ENCODE measurements at places on chromosomes 5 and 9.

- no peak for DNase-seq
Measured at GRCh38 chr5:15021266-15022046, 149.9 kb upstream of the ANKH start.

DNA sequence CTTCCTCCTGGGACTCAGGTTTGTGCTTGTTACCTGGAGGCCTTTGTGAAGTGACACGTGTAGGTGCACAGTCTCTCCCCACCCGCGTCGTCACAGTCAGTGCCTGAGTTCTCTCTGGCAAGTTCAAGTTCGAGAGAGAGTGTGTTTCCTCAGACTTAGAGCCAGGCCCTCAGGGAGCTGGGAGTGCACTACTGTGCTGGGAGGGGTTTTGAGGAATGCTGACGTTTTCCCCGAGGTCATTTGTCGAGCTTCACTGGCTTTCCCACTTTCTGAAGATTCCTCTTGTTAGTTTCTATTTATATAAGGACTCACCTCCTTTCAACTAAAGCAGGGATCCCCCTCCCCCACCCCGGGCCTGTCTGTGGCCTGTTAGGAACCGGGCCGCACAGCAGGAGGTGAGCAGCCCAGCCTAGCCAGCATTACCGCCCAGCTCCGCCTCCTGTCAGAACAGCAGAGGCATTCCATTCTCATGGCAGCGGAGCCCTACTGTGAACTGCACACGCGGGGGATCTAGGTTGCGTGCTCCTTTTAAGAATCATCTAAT lies 209.2 kb downstream of the DIRAS2 start:
- DNase-seq: no peak

DNA sequence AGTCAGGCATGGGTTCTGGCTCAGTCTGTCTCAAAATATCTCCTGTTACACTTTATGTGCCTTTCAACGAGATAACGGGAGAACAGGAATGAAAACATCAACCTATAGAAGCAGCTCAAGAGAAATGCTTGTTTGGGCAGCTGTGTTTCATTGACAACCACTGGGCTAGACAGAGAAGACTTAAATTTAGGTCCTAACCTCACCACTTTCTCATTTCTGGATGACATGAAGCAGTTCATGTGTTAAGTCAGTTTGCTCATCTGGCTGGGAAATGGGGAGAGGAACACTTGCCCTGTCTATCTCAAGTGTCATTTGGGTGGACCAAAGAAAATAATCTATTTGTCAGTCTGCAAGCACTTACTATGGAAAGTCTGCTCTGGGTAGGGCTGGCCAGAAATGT lies 66.7 kb upstream of the PCA3 start:
- DNase-seq: no peak

- DNase-seq: no peak
Measured at GRCh38 chr9:97556721-97557605, 55.5 kb downstream of the TMOD1 start.

- DNase-seq: no peak
Measured at GRCh38 chr5:32794086-32794485, 83.0 kb downstream of the NPR3 start.

DNA sequence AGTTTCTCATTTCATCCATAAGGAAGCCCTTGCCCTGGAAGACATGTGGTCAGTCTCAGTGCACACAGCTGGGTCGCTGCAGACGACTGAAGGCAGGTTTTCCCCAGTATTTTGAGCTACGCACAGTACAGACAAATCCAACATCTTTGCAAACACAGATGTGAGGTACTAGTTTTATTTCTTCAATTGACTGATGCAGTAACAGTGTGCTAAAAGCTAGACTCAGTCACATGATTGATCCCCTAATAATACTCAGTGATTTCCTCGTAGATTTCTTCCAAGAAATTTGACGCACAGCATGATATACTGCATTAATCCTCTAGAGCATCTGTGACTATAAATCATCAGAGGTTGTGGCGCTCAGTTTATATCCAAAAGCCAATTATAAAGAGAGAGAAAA lies 346.1 kb downstream of the DIRAS2 start:
- no peak for DNase-seq

DNA sequence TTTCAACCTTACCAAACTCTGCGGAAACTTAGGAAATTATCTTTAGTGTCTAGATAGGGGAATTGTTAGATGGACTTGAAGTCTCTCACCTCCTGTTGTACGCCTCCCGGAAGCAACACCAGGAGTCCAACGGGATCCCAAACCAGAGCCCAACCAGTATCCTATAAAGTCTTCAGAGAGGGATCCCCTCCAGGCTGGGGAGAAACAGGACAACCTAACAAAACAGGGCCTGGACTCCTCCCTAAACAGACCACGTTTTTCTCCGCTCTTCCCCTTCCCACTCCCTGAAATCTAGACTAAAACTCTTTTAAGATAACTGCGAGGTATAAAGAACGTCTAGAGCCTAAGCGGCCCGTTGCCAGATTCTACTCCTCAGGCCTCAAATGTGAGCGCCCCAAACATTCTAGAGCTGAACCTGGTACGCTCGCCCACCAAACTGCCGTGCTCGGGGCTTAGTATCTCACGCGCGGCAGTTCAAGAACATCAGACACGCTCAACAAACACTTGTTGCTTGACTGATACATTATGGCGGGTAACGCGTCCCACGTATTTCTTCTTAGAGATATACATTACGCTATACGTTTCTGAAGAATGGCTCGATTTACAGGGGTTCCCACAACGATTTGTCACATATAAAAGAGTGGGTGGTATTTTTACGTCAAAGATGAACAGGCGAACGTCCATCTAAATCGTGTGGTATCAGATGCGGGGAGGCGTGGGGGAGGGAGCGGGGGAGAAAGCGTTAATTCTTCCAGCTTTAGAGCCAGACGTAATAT lies 663 bp upstream of the SMIM27 start:
- DNase-seq: peak; percentile 53

DNA sequence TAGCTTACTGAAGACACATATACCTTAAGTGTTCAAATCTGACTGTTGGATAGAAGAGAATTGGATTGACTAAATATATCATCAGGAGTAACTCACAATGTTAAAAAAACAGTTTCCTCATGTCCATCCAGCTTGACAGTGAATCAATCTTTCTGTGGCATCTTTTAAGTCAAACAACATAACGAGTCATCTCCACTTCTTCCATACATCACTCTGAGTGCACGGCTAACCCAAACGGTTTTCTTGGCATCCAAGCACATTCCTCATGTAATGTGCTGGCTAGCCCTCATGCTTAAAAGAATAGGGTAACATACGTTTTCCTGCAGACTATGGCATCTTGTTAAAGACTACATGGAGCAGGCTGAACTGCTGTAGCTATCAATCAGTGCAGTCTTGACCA lies 291.5 kb upstream of the TRPC7 start:
- no peak for DNase-seq

DNA sequence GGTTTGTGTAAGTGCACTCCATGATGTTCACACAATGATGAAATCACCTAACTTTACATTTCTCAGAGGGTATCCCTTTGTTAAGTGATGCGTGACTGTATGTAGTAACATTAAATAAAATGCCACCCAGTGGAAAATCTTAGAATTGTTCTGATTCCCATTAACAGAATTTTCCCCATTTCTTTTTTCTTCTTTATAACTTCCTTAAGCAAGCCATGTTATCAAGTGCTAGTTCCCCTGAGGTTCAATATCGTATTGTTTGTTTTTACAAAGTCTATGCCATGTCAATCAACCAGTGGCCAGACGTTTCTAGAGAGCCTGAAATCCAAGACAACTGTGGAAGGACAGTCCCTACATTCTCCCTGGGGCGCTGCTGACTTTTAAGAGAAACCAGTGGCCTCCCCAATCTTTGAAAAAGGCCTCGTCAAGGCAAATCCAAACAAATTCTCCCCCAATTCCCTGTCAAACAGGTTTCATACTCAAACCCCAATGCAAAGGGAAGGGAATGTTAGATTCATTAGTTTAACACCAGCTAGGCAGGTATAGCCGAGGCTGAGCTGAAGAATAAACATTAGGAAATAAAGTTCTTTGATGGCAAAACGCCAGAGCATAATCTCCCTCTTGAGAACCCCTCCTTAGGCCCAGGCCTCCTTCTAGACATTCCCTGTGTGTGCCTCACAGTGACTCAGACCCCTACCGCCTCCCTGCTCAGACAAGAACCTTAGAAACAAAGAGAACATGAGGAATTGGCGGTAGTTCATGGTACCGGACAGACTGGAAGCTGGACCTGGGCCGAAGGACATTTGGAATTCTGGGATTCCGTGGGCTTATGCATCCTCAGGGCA lies 198.7 kb downstream of the GNA14 start:
- no peak for DNase-seq

- DNase-seq: no peak
Measured at GRCh38 chr5:169856571-169856970, 123.7 kb downstream of the INSYN2B start.

GRCh38 chr9:88399966-88400365 lies 11.7 kb downstream of the SPIN1 start:
- DNase-seq: no peak

DNA sequence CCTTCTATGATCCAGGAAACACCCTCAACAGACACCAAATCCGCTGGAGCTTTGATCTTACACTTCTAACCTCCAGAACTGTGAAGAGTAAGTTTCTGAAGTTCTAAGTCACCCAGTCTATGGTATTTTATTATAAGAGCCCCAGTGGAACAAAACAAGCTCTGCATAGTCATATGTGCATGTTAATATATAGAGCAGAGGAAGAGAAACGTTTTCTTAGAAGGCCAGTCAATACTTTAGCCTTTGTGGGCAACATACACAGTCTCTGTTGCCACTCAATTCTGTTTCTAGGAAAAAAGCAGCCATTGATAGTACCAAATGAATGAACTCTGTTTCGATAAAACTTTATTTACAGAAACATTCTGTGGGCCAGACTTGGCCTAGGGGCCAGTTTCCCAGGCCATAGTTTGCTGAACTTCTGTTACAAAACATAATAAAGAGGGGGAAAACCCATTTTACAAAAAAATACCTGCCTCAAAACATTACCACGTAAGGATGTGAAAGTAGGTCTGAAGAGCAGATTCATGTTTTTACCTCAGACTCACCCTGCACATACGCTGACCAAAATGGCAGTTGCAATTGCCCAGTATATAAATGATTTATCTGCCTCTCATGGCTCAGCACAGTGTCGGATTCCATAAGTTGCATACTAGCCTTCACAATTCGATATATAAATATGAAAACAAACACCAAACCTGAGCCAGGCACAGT lies 350.5 kb downstream of the SLIT3 start:
- no peak for DNase-seq

GRCh38 chr5:122545986-122546385 lies 228.9 kb upstream of the SNX2 start:
- no peak for DNase-seq

- no peak for DNase-seq
Measured at GRCh38 chr9:78567693-78568092, 270.8 kb downstream of the PSAT1 start.

DNA sequence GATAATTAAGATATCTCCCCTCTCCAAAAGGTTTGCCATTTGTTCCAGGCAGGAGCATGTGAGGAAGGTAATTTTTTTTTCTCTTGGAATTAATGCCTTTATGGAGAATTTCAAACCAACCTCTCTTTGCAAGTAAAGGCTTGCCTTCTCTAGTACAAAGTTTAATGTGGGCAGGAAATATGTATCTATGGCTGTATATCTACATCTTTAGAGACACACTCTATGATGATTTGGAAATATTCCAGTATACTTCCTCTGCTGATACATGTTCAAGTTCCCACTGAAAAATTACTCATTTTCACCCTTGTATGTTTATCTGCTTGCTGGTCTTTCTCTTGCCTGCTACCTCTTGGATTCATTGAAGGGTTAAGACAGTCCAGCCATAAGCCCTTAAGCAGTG lies 83.5 kb upstream of the SEMA6A start:
- no peak for DNase-seq

- DNase-seq: no peak
Measured at GRCh38 chr9:90842176-90842777, 40.7 kb downstream of the SYK start.

GRCh38 chr9:125370786-125371185 lies 109.2 kb downstream of the GAPVD1 start:
- no peak for DNase-seq

DNA sequence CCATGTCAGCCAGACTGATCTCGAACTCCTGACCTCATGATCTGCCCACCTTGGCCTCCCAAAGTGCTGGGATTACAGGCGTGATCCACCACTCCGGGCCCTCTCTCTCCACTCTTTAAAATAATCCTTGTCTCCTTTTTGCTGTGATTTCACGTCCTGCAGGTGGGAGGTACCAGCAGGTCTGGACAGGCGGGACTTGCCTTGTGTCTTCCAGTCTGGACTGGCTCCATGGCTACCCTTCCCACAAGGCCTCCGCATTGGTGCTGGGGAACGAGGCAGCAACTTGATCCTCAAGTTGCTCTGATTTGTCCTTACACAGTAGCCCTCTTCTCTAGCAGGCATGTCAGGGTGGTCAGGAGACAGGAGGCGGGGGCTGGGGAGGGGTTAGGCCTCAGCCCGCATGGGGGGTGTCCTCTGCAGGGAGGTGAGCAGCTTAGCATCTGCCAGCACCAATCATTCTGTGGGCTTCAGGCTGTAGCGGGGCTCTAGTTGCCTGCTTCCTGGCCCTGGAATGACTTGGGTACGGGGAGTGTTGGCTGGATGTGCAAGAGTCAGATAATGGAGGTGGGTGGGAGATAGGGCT lies 54.3 kb downstream of the TENT4A start:
- DNase-seq: no peak

- no peak for DNase-seq
Measured at GRCh38 chr9:79127661-79128060, 444.1 kb upstream of the TLE4 start.

- no peak for DNase-seq
Measured at GRCh38 chr5:16881251-16881650, 54.8 kb downstream of the MYO10 start.

DNA sequence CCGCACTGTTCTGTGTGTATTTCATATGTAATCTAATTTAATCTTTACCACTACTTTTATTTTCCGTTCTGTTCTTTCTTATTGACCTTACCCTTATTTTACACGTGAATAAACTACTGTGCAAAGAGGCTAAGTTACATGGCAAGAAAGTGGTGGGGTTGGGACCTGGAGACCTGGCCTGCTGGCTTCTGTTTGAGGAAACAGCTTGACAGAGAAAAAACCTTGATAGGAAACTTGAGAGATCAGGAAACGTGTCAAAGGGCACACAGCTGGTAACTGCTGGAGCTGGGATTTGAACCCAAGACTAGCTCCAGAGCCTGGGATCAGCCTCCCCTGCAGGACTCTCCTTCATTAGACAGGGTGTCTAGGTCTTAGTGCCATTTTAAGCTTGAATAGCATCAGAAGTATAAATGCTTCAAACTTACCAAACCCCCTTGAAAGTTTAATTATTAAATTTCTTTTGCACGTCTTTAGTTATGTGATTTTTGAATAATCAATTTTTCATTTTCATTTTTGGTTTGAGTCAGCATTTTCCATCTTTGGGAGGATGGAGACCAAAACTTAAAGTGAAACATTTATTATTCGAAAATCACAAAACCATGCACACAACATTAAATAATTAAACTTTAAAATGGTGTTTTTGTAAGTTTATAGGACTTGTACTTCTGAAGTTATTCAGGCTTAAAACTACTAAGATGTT lies 129.5 kb downstream of the RGS3 start:
- no peak for DNase-seq

DNA sequence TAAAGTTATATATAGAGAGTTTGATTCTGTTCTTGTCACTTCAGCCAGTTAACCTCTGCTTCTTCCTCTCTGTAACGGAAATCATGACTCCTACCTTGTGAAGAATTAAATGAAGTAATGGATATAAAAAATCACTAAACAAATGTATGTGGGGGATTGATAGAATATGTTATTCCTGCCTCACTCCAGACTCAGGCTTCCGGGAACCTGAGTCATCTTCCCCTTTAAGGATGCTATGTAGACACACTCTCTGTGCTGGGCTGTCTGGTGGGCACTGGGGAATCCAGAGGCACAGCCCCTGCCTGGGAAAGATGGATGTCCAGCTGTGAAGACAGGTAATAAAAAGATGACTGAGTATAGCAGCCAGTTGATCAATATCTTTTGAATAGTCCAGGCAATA lies 77.4 kb downstream of the ZNF618 start:
- no peak for DNase-seq
